ENCODE measurements at places on chromosomes 5 and 9.

- no peak for DNase-seq
These were observed 266.1 kb upstream of the MAP3K1 start for GRCh38 chr5:56549096-56549886.

- no peak for DNase-seq
These were observed 55.3 kb downstream of the ENTREP1 start for GRCh38 chr9:69380301-69380700.

DNA sequence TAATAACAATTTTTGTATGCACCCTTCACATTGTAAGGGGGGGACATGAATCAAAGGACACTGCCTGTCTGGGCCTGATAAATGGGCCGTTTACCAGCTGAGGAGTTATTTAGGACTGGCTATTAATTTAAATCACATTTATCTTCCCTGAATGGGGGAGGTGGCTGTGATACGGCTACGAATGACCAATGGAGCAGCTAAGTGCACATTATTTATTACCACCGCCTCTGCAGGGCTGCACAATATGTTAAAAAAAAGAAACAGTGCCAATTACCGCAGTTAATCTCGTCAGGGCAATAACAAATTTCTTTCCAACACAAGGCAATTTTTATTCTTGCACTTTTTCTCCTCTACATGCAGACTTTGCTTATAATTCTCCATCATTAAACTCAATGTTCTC is 318.4 kb downstream of the IRX2 start:
- no peak for DNase-seq

DNA sequence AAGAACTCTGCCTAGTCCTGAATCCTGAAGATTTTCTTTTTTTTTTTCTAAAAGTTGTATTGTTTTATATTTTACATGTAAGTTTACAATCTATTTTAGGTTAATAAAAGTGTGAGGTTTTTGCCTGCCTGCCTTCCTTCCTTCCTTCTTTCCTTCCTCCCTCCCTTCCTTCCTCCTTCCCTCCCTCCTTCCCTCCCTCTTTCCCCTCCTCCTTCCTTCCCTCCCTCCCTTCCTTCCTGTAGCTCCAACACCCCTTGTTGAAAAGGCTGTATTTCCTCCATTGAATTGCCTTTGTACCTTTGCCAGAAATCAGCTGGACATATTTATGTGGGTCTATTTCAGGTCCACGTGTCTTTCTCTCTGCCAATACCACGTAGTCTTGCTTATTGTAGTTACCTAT is 46.6 kb downstream of the CACNA1B start:
- DNase-seq, result no peak

GRCh38 chr5:102536323-102536928 is 37.6 kb upstream of the SLCO6A1 start:
- DNase-seq, result no peak

DNA sequence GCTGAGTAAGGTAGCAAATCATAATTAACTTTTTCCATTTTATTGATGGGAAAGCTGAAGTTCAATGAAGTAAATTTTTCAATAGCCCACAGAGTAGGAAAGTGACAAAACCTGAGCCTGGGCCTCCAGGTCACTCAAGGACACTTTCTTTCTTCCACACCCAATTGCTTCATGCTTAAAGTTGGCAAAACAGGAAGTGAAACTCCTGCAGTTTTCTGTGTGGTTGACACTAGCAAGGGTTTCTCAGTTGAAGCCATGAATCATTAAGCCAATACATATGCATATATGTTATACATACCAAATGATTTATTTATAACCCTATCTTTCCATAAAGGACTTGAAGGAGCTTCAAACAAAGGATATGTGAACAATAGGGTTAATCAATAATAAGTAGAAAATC is 13.9 kb downstream of the TLR4 start:
- no peak for DNase-seq

- DNase-seq, result no peak
These were observed 20.8 kb downstream of the DNAI1 start for GRCh38 chr9:34479431-34479866.

DNA sequence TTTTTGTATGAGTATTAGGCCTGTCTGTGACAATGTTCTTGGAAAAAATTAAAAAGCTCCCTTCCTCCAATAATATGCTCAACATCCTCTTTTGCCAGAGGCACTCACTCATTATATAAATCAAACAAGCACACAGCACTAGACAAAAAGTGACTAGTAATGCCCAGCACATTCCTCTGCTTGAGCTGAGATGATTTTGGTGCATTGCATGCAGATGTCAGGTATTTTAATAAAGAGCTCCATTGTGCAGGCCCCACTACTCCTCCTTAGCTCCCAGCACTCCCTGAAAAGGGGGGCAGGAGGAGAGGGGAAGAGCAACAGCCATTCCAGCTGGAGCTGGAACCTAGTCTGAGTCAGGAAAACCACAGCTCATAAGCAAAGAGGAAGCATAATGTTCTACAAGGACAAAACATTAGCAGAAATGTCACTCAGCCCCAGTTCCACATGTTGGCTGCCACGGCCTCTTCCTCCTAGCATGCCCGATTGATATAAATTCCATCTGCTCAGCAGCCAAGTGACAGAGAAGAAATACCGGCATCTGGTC is 348.5 kb downstream of the BNC2 start:
- peak; percentile 74 for DNase-seq

DNA sequence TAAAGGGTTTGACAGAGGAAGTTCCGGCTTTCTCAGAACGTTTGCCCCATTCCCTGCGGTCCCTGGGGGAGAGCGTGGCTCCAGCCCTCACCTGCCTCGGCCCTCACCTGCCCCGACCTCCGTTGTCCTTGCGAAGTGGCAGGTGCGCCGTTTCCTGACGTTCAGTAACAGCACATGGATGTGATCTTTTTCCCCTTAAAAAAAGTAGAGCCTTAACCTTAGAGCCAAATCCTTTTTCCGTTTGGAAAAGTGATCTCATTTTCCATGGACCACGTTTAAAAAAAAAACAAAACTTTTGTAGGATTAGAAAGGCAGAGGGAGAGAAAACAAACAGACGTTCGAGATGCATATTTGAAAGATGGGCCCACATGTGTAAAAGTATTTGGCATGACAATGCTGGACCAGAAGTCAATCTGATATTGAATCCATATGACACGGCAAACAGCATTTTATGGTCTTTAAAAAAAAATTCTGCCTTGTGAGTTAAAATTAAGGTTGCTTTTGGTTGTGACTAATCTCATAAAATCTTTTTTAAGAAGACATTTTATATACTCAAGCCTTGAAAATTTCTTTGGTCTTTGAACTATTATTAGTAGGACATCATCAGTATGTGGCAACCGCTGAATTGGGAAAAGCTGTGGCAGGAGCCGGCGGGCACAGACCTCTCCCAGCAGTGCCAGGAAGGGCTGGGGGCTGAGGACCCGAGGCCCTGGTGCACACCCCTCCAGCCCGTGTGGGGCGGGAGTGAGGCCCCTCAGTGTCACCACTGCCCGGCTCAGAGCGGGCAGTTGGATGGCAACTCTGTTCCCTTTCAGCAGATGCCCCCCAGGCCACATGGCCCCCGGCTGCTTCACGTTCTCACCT is 42.5 kb upstream of the EXOC3 start:
- peak; percentile 98 for DNase-seq

GRCh38 chr5:127079994-127080491 is 6.7 kb upstream of the C5orf63 start:
- DNase-seq, result no peak

- DNase-seq, result peak; percentile 34
These were observed 53.4 kb upstream of the FBXL7 start for GRCh38 chr5:15446552-15446951.

DNA sequence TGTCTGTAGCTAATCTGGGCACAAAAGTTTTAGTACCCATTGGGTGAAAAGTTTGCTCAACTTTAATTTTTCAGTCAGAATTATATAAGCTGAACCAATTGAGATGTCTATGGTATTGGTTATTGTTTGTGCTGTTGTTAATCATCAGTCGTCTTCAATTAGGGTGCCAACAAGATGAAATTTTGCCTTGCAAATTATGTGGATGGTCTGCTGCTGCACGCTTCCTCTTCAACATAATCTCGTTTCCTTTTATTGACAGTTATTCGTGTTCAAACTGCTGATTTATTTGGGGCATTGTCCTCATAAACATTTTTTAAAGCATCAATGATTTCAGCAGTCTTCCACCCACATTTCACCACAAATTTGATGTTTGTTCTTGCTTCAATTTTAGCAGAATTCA is 194.0 kb downstream of the HTR1A start:
- DNase-seq, result no peak

- no peak for DNase-seq
These were observed 96.2 kb downstream of the ARHGEF28 start for GRCh38 chr5:73722231-73722630.

GRCh38 chr5:177599731-177600507 is at the start of gene B4GALT7:
B4GALT7 (plus strand) TSS chr5:177600132; CDS start chr5:177600211, 79 bp downstream.
- no peak for DNase-seq

- DNase-seq, result no peak
These were observed 4.8 kb upstream of the VLDLR start for GRCh38 chr9:2616692-2617377.

GRCh38 chr9:101966691-101967090 is 228.2 kb upstream of the GRIN3A start:
- no peak for DNase-seq

DNA sequence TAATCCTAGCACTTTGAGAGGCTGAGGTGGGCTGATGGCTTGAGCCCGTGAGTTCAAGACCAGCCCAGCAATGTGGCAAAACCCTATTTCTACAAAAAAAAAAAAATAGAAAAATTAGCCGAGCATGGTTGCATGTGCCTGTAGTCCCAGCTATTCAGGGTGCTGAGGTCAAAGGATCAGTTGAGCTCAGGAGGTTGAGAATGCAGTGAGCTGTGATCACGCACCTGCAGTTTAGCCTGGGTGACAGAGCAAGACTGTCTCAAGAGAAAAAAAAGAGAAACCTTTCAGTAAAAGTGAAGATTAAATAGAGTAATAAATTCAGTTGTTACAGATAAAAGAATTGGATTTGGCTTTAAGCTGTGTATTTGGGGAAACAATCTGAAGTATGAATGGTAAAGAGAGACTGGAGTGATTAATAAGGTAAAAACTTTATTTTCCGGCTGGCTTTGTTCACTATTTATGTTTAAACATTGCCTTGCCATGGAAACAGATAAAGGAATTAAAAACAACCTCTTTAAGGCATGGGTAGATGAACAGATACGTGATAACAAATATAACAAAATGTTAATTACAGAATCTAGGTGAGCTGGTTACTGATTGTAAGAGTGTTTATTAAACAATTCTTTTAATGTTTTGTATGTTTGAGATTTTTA is 56.0 kb upstream of the PCAT7 start:
- no peak for DNase-seq

GRCh38 chr5:38607930-38608564 is 51.6 kb upstream of the LIFR start:
- DNase-seq, result no peak

GRCh38 chr5:143886651-143887638 is 75.0 kb downstream of the HMHB1 start:
- peak; percentile 51 for DNase-seq

GRCh38 chr9:13939701-13940490 is 374.0 kb downstream of the NFIB start:
- DNase-seq, result no peak

DNA sequence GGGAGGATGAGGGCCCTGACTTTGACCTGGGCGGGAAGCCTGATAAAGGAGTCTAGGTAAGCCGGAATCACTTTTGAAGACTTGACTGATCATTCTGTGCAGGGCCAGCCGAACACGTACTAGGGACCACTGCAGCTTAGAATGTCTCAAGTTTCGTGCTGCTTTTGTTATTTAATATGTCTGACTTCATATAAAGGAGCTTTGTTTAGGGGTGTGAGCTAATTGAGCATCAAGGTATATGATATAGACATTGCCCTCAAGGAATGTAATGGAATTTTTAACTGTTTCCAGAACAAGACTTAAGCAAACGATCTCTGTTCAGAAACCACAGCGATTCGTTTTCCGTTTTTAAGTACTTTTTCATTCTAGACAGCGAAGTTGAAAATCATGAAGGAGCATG is 173.0 kb downstream of the SEMA6A start:
- no peak for DNase-seq

DNA sequence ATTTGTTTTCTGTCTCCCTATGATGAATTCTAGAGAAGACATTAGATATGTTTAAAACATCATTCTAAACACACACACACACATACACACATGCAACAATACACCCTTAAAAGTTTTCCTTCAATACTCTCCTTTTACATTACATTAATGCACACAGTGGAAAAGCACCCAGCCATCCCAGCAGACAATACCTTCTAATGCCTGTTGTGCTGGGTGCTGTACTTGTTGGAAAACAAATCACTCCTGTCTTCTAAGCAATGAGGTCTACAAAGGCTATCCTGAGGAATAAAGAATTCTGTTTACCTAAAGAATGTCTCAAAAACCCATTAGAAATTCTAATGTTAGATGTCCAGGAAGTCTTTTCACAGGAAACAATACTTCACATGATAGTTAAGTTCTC is 259.1 kb upstream of the PPP1R2B start:
- DNase-seq, result no peak

- no peak for DNase-seq
These were observed 55.1 kb upstream of the PHYKPL start for GRCh38 chr5:178287791-178288105.

DNA sequence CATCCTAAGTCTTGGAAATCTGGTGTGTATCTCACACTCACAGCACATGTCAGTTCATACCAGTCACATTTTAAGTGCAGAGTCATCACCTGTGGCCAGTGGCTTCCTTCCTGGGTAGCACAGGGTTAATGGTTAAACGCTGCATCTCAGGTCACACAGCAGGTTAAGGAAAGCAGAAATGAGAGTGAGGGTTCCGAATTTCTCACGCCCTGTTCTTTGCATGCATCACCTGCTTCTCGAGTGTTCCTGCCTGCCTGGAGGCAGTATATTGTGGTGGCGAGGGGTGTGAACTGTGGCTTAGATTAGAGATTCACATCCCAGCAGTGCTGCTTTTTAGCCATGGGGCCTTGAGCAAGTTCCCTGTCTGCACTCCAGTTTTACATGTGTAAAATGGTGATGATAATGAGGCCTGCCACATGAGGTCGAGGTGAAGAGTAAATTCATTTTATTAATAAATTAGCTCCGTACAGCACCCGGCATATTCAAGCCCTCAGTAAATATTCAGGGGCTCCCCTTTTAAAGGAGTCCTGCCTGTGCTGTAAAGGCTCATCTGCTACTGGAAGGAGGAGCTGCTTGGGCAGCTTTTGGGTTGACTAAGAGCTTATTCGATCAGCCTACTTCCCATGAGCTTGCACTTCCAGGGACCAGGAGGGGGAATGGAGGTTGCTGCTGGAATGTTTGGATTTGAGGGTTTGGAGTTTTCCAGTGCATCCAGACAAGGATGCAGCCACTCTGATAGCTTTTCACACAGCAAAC is 61.1 kb upstream of the SAP30L start:
- DNase-seq, result no peak

DNA sequence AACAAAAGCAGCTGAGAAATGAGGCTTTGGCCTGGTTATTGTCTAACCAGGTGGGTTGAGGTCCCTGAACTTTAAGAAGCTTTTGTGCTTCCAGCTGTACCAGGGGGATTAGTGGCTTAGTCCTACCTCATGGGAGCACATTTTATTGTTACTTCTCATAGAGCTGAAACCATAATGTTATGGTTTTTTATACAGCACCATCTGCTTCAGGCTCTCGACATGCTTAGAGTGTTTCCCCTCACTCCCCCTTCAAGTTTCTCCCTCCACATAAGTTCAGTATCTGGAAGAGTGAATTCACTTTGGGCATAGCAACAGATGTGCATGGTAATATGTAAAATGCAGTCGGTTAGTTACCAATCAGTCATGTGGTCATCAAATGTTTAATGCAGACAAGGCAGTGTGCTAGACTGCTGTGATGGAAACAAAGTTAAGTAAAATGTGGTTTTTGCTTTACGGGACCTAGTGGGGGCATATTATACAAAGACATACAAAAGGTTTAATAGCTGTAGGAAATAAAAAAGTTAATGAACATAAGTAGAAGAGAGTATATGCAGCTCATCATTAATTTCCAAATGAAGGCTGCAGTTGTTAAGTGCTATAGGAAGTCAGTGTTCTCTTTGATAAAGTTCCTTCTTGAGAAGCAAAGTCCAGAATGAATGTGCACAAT is 95.9 kb upstream of the SPRY4 start:
- DNase-seq, result no peak

Data from AG09309 (cell line).